Stimulated activated CD8-positive, alpha-beta memory T cell treated with anti-CD3 and anti-CD28 coated beads, Interleukin-7, amount 100 ng/mL, for 48 hours (primary cell): ENCODE measurements at places on chromosomes 5 and 9.

GRCh38 chr9:68505681-68506409, 34.8 kb downstream of the TMEM252 start:
- DNase-seq: no peak

GRCh38 chr5:126446498-126447224, 23.5 kb downstream of the GRAMD2B start:
- DNase-seq: no peak

DNA sequence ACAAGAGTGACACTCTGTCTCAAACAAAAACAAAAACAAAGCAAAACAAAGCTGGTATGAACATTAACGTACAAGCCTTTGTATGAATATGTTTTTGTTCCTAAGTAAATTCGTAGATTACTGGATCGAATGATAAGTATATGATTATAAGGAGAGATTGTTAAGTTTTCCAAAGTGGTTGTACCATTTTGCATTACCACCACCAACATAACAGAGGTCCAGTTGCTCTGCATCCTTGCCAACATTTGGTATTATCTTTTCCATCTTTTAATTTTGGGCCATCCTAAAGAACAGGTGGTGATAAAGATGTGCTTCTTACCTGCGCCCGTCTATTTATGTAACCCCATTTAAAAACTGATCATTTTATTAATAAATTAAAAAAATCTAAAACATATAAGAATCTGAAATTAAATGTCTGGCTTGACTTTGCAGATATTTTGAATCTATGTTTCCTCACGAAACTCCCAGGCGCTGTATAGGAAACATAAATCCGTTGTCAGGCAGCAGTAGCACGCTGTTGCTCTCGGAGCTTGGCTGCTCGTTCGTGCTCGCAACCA, 593 bp upstream of the NAA35 start:
- DNase-seq: no peak

- DNase-seq: no peak
Measured at GRCh38 chr5:90022711-90023053, 386.9 kb downstream of the CETN3 start.

GRCh38 chr5:22572941-22573340, 280.2 kb downstream of the CDH12 start:
- DNase-seq: no peak

GRCh38 chr5:138559937-138560336, 15.3 kb downstream of the HSPA9 start:
- no peak for DNase-seq
